ENCODE measurements at places on chromosomes 16 and 17.
A peak's percentile ranks its signal among the peaks of the same experiment; 100 is the strongest.

DNA sequence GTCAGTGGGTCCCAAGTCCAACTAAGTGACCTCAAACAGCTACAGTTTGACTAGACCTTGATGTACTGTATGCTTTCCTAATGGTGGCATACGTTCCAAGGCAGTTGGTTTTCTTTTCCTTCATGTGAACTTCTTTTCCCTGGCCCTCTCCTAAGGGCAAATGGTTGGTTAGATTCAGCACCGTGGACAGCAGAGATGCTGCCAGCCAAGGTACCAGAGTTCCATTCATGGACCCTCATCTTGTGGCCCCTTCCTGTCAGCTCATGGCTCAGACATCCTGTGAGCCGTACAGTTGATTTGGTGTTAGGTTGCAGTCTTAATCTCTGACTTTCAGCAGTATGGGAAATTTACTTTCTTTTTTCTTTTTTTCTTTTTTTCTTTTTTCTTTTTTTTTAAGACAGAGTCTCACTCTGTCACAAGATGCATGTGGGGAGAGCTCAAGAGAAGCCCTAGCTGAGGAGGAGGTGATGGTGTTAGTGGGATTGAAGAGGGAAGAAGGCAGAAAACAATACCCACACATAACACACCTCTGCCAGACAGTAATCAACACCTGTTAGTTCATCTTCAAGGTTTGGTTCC is 122.4 kb downstream of the USP31 start:
- DNase-seq, result no peak

DNA sequence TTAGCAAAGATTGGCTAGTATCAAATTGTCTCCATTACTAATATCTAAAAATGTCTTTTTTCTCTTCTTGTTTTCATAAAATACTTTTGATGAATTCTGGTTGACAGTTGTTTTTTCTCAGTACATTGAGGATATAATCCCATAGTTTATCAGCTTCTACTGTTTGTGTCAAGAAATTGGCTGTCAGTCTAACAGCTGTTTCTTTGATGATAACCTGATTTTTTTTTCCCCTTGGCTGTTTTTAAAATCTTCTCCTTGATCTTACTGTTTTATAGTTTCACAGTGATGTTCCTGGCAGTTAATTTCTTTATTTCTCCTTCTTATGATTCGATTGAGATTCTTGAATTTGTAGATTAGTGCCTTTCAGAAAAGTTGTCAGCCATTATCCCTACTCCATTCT is 315.3 kb upstream of the PMFBP1 start:
- DNase-seq, result no peak

- no peak for DNase-seq
Measured at GRCh38 chr16:89409161-89409711, 81.1 kb downstream of the ANKRD11 start.

DNA sequence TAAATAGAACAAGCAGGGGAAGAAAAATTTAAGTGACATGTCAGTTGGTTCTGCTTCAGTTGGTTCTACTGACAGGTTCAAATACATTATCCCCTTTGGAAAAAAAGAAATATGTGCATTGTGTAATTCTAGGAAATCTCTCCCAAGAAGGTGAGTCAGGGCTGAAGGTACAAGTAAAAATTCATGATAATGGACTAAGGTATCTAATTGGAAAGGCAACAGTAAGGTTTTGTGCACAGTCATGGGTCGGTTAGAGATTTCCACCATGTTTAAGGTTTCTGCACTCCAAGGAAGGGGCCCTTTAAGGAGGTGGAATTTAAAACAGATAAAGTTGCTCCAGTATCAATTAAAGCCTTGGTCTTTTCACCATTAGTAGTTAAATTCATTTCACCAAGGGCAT is 17.9 kb upstream of the B4GALNT2 start:
- no peak for DNase-seq

DNA sequence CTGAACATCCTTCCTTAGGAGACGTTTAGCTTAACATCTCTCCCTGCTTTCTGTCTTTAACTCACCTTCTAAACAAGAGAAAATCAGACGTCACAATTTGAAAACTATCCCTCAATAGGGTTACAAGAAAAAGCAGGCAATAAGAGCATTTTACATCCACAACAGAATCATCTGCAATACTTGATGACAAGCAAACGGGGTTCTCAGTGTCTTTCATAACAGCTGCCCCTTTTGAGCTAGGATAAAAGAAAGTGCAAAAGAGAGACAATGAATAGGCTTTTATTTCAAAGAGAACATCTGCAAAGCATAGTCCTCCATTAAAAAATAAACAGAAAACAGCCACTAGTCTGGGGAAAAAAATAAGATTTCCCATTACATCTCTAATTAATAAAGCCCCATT is 13.2 kb downstream of the XYLT1 start:
- DNase-seq, result no peak

DNA sequence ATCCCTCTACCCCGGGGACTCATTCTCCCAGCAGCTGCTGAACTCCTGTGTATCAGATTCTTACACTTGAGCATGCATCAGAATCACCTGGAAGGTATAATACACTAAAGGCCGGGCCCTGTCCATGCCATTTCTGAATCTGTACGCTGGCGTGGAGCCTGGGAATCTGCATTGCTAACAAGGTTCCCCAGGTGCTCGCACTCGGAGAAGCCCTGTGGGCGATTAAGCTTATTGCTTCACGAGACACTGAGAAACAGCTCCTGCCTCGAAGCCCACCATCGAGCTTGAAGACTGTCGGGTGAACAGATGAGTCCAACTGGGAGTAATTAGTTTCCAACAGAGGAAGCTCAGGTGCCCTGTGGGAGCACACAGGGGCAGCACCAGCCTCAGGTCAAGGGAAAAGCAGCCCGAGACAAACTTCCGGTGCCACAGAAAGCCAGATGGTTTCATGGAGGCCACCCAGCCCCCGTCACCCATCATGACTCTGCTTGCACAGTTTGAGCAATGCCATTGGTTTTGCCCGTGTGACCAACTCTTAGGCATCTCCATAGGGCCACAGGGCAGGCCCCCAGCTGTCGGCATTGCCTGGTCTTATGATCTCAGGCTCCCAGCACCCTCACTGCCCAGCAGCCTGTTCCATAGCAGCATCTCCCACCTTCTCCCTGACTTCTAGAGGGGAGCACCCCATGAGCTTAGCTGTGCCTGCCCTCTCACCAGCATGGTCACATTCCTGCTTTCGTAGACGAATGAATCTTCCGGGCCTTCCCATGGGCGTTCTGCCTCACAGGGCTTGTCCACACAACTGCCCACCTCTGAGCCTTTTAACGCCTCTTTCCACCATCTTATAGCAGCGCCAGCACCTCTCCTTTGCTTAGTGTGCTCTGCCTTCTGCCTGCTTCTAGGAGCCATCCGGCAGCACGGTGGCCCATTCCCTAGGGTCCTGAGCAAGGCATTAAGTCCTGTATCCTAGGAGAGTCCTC is 10.9 kb downstream of the CTRB2 start:
- no peak for DNase-seq

GRCh38 chr17:27760069-27760885 is 40.1 kb downstream of the NOS2 start:
- peak; percentile 21 for DNase-seq

- no peak for DNase-seq
Measured at GRCh38 chr17:81295676-81296381, 722 bp upstream of the SLC38A10 start.

DNA sequence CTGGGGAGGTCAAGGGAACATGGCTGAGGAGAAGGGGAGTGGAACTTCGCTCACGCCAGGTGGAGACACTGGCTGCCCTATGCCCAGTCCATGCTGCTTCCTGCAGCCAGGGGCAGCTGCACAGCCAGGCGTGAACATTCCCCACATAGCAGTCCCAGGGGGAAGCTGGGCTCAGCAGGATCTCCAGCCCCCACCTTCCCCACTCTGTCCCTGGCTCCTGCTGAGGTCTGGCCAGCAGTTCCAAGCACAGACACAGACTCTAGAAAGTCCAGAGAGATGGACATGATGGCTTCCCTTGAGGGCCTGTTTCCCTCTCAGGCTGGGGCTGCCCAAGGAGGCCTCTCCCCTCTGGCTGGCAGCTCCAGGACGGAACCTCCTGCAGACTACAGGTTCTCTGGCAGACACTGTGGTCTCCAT is 9.3 kb downstream of the JUP start:
- DNase-seq, result peak; percentile 67

DNA sequence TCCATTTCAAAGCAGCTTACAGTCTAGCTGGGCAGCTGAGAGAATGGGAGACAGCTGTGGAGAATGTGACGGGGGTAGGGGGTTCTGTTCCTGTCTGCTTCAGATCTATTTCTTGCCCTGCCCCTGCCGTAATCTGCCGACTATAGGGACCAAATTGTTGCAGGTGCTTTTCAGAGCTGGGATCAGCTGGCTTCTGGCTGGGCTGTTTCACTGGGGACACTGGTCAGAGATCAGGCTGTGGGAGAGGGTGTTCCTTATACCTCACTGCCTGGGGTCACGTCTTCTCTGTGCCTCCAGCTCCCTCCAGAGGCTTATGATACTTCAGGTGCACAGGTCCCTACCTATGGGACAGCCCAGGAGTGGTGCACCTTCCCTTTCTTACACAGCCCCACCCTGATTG is 514.9 kb upstream of the GOT2 start:
- no peak for DNase-seq

- no peak for DNase-seq
Measured at GRCh38 chr16:86676254-86676670, 97.9 kb downstream of the FOXL1 start.

DNA sequence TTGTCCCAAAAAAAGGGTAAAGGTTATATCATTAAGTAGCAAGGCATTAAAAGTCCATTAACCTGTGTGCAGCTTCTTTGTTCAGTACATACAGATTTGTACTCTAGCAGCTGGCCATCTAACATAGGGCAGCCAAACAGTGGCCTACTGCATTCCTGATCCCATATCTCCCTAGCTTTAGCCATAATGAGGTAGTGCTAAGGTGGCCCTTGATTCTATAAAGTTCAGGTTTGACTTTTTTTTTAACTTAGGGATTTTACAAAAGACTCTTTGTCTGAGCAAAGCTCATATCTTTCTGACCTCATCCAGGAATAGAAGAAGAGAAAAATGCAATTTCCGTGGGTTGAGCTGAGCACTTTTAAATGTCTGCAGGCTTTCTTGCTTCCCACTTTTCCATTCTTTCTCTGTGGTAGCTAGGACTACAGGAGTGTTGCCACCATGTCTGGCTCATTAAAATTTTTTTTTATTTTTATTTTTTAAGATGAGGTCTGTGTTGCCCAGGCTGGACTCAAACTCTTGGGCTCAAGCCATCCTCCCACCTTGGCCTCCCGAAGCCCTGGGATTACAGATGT is 19.5 kb upstream of the CDC6 start:
- DNase-seq, result no peak

GRCh38 chr17:82225368-82226029 is 3.3 kb upstream of the SLC16A3 start:
- no peak for DNase-seq

DNA sequence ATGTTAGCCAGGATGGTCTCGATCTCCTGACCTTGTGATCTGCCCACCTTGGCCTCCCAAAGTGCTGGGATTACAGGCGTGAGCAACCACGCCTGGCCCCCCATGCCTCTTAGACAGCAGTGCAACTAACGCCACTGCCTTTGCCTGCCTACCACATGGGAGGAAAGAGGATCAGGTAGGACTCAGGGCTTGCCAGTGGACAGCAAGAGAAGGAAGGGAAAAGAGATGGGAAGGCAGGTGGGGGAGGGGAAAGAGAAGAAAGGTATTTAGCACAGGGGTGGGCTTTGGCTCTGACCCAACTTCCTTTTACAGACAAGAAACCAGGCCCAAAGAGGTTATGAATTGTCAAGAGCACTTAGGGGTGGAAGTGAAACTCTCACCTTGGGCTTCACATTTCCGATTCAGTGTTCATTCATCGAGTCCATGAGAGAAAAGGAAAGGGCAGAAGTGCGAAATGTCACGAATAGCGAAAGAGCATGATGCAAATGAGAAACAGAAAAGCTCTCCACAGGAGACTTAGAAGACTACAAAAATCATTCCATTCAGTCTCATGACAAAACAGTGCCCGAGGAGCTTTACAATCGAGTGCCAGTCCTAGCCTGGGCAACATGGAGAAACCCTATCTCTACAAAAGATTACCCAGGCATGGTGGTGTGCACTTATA is 36.4 kb downstream of the CDK5R1 start:
- no peak for DNase-seq

- DNase-seq, result no peak
Measured at GRCh38 chr17:42553866-42554249, 1.1 kb downstream of the HSD17B1 start.

DNA sequence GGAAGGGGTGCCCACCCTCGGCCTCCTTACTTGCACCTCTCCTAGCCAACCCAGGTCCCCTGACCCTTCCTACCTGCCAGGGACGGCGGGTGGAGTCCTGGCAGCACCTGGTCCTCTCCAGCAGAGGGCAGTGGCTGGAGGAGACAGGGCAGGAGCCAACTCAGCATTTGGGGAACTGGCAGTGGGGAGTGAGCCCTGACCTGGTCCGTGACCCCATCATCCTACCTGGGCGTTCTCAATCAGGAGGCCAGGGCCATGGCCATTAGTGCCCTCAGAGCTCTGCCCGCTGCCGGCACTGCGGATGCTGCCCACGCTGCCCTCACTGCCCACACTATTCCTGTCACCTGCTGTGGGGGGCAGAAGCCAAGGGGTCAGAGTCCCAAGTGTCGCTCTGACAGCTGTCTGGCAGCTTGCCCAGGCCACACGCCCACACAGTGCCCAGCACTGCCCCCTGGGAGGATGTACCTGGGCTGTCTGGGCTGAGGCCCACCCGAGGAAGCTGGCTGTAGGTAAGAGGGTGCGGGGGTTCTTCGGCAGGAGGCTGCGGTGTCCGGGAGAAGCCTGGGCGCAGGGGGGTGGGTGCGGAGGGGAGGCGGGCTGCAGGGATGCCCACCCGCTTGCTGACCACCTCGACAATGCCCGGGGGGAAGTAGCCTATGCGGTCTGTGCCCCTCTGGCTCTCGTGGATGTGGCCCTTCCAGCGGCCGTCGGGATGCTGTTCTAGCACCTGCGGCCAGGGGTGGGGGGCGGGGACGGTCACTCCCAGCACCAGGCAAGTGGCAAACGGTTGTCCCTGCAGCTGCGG is 10.8 kb downstream of the CASKIN2 start:
- DNase-seq, result no peak

GRCh38 chr16:64705443-64705842 is 416.4 kb downstream of the CDH11 start:
- DNase-seq, result no peak

All from NCI-H1092 (cell line).